ENCODE measurements at places on chromosomes 6 and 20.
A peak's percentile ranks its signal among the peaks of the same experiment; 100 is the strongest.

- DNase-seq = peak; percentile 70
Observed at GRCh38 chr20:63498960-63499337, at the start of gene EEF1A2. Gene EEF1A2, minus strand, starts transcription at chr20:63499083. Its CDS starts 1,320 bp downstream, at chr20:63497763.

- no peak for DNase-seq
Observed at GRCh38 chr6:132344811-132345210, 56.5 kb downstream of the MOXD1 start.

DNA sequence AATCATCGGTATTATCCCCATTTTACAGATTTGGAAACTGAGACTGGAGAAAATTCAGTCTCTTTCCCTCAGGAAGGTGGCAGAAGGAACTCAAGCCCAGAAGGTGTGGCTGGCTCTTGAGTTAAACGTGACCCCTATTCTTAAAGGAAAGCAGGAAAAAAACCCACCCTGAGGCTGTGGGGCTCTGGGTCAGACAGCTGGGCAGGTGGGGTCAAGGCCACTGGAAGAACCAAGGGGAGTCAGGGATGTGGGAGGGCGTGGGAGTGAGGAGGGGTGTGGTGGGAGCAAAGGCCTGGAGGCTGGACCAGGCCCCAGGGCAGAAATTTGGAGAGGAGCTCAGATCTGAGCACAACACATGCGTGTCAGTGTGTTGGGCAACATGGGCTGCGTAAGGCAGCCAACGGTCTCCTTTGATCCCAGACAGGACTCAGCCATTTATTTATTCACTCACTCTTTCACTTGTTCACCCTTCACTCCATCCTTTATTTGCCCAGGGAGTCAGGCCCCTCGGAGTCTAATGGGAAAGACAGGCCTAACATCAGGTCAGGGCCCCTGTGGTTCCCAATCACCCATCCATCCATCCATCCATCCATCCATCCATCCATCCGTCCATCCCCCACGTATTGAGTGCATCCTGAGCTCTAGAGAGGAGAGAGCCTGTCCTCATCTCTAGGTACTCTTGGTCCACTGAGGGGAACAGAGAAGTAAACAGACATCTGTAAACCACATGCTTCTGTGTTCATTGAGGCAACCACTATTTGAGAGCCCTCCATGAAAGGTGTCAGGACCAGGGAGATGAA is 165.0 kb downstream of the VEGFA start:
- DNase-seq = no peak

DNA sequence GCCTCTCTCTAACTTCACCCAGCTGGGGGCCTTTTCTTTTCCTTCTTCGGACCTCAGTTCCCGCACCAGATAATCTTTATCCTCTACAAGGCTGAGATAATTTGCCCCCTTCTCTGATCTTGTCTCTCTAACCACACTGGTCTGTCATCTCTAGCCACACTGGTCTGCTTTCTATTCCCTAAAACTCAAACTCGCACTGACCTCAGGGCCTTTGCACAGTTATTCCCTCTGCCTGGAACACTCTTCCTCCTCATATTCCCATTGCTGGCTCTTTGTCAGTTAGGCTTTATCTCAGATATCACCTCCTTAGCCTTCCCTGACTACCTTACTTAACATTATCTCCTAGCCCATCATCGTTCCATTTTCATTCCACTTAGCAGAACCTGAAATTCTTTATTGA is 7.6 kb downstream of the RIMS4 start:
- DNase-seq = no peak

DNA sequence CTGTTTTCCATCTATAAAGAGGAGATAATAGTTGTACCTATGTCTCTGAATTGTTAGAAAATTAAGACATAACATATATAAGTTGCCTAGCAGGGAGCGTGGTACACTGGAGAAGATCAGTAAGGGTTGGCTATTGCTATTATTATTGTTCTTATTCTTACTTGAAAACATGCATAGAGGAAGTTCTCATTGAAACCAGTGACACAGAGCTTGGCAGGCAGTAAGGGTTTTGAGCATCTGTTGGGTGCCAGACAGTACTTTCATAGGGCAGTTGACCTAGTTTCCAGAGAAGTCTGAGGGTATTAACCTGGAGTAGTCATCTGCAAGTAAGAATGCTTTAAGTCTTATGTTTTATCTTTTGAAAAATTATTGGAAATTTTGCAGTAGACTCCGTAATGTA is 13.3 kb upstream of the SGK1 start:
- no peak for DNase-seq

GRCh38 chr20:23111307-23111943 is 25.3 kb upstream of the CD93 start:
- peak; percentile 98 for DNase-seq

- DNase-seq = no peak
Observed at GRCh38 chr6:160128879-160129516, 7.4 kb downstream of the SLC22A1 start.

GRCh38 chr6:146950351-146950835 is 253.8 kb upstream of the STXBP5 start:
- no peak for DNase-seq

DNA sequence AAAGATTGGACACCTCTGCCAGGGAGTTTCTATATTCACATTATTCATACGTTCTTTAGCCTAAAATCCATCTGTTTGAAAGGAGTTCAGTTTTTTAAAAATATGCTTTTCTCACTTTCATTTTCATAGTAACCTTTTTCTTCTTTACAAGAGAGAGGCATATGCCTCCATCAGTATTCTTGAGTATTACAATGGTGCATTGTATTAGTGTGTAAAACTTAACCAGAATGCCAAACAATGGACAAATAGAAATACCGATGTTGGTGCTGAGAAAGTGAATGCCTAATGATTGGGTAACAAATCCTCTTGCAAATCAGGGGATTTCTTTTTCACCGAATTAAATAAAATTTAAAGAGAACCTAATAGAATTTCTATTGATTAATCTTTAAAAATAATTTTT is 163.2 kb upstream of the LAMA2 start:
- DNase-seq = no peak

DNA sequence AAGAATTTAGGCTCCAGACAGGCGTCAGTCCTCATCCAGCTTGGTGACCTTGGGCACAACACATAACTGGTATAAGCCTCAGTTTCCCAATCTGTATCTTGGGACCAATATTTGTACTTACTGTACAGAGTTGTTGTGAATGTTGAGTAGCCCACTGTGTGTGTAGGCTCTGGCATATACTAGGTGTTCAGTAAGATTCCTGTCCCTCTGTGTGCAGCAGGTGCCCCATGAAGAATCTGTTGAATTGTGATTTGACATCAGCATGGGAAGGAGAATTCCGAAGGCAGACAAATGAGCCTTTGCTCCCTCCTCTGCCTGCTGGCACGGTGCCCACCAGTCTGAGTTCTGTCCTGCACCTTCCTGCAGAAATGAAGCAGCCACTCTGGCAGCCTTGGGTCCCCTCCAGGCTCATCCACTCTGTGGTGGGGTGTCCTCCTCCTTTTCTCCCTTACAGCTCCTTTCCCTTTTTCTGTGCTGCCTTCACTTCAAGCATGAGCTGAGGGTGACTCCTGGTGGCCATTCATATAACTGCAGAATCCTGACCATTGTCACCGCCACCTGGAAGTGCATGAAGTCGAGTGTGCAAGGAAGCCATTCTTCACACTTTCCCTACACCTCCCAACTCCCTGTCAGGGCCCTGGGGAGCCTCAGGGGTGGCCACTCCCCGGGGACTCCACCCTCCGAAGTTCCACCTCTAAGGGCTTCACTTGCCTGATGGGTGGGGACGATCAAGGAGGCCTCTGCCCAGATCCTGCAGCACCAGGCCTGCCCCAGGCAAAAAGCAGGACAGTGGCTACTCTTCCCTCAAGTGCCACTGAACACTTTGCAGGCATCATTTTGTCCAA is 48.2 kb downstream of the MRPL14 start:
- DNase-seq = no peak

GRCh38 chr6:114121913-114122662 is 151.1 kb upstream of the HDAC2 start:
- DNase-seq = no peak

DNA sequence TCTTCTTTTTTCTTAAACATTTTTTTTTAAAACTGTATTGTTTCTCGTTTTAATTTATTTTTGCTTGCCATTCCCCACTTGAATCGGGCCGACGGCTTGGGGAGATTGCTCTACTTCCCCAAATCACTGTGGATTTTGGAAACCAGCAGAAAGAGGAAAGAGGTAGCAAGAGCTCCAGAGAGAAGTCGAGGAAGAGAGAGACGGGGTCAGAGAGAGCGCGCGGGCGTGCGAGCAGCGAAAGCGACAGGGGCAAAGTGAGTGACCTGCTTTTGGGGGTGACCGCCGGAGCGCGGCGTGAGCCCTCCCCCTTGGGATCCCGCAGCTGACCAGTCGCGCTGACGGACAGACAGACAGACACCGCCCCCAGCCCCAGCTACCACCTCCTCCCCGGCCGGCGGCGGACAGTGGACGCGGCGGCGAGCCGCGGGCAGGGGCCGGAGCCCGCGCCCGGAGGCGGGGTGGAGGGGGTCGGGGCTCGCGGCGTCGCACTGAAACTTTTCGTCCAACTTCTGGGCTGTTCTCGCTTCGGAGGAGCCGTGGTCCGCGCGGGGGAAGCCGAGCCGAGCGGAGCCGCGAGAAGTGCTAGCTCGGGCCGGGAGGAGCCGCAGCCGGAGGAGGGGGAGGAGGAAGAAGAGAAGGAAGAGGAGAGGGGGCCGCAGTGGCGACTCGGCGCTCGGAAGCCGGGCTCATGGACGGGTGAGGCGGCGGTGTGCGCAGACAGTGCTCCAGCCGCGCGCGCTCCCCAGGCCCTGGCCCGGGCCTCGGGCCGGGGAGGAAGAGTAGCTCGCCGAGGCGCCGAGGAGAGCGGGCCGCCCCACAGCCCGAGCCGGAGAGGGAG is 580 bp downstream of the VEGFA start:
- DNase-seq = peak; percentile 66

- DNase-seq = no peak
Observed at GRCh38 chr6:971981-972640, 279.2 kb upstream of the EXOC2 start.

GRCh38 chr6:42984924-42985475 is 630 bp downstream of the PPP2R5D start:
- DNase-seq = no peak

GRCh38 chr6:110543106-110543505 is 66.7 kb upstream of the SLC22A16 start:
- peak; percentile 29 for DNase-seq

- DNase-seq = no peak
Observed at GRCh38 chr6:170232186-170233002, 58.5 kb downstream of the DLL1 start.

GRCh38 chr6:110495949-110496348 is 19.5 kb upstream of the SLC22A16 start:
- no peak for DNase-seq

- DNase-seq = peak; percentile 41
Observed at GRCh38 chr20:11682285-11682684, 235.4 kb upstream of the BTBD3 start.

DNA sequence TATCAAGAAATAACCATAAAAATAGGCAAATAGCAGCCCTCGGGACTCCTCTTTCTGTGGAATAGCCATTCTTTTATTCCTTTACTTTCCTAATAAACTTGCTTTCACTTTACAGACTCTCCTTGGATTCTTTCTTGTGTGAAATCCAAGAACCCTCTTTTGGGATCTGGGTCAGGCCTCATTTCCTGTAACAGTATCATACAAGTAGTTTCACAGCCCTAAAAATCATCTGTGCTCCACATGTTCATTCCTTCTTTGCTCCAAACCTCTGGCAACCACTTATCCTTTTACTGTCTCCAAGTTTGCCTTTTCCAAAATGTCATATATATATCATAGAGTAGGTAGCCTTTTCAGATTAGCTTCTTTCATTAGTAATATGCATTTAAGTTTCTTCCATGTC is 13.5 kb upstream of the NT5E start:
- no peak for DNase-seq

GRCh38 chr6:19368511-19368910 is 468.7 kb upstream of the ID4 start:
- DNase-seq = no peak

GRCh38 chr6:27059621-27060425 is 187.7 kb upstream of the PRSS16 start:
- DNase-seq = peak; percentile 99

All from NCI-H146 (cell line).